CD4-positive, alpha-beta T cell treated with Interferon alpha-2 for 1 hour (primary cell): ENCODE measurements at places on chromosomes 1 and 21.

DNA sequence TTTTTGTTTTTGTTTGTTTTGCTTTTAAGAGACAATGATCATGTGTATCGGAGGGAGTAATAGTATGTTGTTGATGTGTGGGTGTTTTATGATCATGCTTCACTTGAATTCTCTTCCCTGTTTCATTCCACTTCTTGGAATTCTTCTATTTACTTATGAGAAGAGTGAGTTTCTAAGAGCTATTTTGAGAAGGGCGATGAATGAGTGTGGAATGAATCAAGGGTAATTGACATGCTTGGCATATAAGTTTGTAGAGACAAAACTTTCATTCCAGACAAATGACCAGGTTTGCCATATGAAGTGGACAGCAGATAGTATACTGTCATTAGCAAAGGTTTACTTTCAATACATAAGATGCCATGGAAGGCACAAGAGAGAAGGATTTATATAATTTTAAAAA lies 42.3 kb upstream of the PDC start:
- DNase-seq: no peak

GRCh38 chr1:198463709-198464108 lies 76.8 kb downstream of the ATP6V1G3 start:
- no peak for DNase-seq

GRCh38 chr1:157106813-157107189 lies 7.2 kb upstream of the ETV3L start:
- no peak for DNase-seq

DNA sequence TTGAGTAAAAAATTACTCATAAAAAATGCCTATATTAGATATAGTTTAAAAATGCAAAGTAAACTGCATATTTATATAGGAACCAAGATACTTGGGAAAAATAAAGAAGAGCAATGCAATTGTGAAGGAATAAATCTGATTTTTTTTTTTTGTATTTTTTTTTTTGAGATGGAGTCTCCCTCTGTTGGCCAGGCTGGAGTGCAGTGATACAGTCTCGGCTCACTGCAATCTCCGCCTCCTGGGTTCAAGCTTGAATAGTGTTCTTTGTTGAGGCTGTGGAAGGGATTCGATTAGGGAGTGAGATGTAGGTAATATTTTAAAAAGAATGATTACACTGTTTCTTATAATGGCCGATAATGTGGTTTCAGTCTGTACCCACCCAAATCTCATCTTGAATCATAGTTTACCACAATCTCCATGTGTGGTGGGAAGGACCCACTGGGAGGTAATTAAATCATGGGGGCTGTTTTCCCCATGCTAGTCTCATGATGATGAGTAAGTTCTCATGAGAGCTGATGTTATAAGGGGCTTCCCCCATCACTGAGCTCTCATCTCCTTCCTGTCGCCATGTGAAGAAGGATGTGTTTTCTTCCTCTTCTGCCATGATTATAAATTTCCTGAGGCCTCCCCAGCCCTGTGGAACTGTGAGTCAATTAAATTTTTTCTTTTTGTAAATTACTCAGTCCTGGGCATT lies 1765.9 kb downstream of the PLA2G4A start:
- no peak for DNase-seq

DNA sequence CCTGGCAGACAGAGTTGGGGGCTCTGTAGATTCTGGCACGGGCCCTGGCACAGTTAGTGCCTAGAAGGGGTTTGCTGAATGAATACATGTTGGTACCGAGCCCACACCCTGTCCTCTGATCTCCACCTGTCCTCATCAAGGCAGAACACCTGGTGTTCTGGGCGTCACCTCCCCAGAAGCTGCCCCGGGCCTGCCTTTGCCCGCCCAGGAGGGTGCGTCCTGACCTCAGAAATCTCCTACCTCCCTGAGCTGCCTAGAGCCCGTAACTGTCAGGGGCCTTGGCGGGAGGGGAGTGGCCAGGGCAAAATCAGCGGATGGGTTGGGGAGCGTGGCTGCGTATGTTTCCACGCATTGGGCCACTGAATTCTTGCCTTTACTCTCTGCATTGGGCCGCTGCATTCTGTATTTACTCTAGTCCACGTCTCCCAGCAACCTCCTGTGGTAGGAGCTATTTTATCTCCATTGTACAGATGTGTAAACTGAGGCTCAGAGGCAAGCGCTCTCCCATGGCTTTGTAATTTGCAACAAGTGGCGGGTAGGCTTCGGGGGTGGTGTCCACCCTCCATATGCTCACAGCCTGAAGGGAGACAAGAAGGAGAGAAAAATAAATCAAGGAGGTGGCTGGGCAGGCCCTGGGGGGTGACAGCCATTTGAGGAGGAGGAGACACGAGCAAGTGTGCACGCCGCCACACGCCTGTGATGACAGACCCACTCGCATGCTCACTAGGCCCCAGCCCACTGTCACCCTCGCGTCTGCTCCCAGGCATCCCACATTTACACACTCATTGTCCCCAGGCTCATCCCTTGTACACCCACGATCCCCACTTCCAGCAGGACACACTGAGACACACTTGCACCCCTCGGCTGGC lies 95.7 kb upstream of the WNT4 start:
- DNase-seq: no peak

- no peak for DNase-seq
Measured at GRCh38 chr1:179550746-179551682, 24.7 kb downstream of the NPHS2 start.

GRCh38 chr1:59564192-59564891 lies 250.4 kb upstream of the HOOK1 start:
- DNase-seq: no peak

DNA sequence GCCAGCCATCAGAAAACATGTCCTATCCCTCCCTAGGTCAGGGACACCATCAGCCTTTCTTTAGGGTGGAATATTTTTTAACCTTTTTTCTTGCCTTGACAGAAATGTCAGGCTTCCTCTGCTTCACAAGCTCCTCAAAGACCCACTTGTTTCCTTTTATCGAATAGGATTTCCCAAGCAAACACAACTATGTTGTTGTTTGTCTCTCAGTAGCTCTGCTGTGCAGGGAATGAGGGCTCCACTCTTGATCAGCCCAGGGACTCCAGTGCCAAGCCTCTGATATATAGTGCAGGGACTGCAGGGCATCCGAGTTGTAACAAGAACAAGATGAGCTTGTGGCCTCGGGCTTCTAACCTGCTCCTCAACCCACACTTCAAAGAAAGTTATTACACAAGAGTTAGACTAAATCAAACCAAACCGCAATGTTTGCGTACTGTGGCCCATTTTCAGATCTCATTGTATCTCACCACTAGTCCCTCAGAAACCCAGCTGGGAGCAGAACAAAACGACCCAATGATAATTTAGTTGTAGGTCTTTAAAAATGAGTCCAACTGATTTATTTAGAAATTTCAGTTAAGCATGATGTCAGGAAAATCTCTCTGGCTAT lies 108.1 kb downstream of the ATG4C start:
- no peak for DNase-seq

DNA sequence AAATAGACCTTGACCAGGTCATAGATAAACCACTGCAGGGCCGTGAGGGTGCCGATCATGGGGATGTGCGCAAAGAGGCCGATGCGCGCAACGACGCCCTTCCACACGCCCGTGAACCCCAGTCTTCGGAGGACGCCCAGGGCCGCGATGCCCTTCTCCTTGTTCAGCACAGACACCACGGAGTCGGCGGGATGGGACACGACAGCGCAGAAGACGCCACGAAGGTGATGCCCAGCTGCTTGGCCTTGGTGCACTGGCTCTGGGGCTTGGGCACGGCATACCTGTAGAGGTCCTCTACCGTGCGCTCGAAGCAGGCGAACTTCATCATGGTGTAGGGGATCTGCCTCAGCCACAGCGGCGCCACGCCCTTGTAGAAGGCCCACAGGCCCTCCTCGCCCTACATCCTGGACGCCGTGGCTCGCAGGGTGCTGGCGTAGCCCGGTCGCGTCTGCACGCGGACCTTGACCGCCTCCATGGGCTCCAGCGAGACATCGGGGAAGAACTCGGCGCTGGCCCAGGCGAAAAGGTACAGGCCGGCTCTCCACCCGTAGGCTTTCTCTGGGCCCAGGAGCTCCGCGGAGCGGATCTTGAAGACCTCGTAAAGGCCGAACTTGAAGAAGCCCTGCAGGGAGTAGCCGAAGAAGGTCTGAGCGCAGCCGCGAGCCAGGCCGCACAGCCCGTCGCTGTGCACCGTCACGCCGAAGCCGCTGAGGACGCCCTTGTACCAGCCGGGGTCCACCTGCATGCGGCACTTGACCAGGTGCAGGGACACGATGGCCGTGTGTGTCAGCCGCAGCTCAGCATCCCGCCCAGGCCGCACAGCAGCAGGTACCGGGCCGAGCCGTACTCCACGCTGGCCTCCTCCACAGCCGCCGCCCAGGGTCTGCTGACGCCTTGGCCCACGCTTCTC lies 20.5 kb upstream of the DMRTB1 start:
- no peak for DNase-seq

- DNase-seq: no peak
Measured at GRCh38 chr1:230392920-230393521, 33.1 kb downstream of the PGBD5 start.

DNA sequence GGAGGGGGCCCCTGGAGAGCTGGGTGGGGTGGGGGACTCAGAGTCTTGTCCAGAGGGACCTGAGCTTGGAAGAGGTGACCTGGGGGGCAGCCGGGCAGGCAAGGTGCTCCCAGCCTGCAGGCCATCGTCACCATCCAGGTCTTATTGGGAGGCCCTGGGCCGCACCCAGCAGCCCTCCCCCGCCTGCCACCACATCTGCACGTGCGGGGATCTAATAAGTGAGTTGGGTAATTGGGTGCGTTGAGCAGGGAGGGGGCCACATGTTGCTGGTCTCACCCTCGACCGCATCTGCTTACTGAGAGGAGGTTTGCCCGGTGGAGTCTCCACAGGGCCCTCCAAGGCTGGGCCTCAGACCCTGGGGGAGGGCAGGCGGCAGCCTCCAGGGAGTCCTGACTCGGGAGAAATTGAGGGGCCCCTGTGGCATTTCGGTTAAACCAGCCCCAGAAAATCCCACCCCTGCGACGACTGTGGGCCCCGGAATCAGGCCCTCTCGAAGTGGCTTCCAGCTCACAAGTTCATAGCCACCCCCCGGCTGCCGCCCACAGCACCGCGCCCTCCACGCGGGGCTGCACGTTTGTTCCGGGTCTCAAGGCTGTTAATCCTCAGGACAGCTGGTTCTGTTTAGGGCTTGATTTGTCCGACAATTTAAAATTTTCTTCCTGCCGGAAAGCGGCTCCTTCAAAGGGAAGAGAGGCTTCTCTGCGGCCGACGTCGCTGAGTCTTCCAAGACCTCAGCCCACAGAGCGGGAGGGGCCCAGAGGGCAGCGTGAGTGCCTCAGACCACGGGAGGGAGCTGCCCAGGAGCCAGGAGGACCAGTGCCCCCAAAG lies 14.7 kb upstream of the COL6A2 start:
- DNase-seq: no peak
